Lung (tissue), 17 donors: ENCODE measurements at places on chromosomes 1 and 21. TPM values are rescaled to one million over a fixed set of nuclear protein-coding genes. Genes with fewer than 3 reads are reported as not detected.

GRCh38 chr1:53339736-53340635 lies 12.1 kb upstream of the LRP8 start:
- no peaks in the 10 kb centered on the region for H3K27me3 ChIP-seq
- no peak for DNase-seq
- no peak overlapping the region for H3K27ac ChIP-seq
- H3K4me3 ChIP-seq = no peak overlapping the region
- no peaks in the 10 kb centered on the region for H3K4me1 ChIP-seq

GRCh38 chr1:72777918-72778317 lies 495.6 kb upstream of the NEGR1 start:
- H3K4me1 ChIP-seq = no peaks in the 10 kb centered on the region
- no peaks in the 10 kb centered on the region for H3K27me3 ChIP-seq
- no peak overlapping the region for H3K4me3 ChIP-seq

DNA sequence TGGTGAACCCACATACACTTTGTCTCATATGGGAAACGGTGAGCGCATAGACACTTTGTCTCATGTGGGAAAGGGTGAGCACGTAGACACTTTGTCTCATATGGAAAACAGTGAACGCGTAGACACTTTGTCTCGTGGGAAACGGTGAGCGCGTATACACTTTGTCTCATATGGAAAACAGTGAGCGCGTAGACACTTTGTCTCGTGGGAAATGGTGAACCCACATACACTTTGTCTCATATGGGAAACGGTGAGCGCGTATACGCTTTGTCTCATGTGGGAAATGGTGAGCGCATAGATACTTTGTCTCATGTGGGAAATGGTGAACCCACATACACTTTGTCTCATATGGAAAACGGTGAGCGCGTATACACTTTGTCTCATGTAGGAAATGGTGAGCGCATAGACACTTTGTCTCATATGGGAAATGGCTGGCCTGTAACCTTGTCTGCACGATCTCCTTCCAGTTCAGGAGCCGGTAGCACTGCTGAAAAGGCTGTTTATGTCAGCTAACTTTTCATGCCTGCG lies 50.7 kb upstream of the TRAPPC10 start:
- H3K27me3 ChIP-seq = no peaks in the 10 kb centered on the region
- H3K36me3 ChIP-seq = peaks cover 20% of the 10 kb centered on the region
- DNase-seq = no peak

- H3K27ac ChIP-seq = no peak overlapping the region
- H3K36me3 ChIP-seq = no peaks in the 10 kb centered on the region
- no peak overlapping the region for H3K4me3 ChIP-seq
- no peak for DNase-seq
These were observed 12.0 kb upstream of the KCNH1 start for GRCh38 chr1:211145944-211146343.

DNA sequence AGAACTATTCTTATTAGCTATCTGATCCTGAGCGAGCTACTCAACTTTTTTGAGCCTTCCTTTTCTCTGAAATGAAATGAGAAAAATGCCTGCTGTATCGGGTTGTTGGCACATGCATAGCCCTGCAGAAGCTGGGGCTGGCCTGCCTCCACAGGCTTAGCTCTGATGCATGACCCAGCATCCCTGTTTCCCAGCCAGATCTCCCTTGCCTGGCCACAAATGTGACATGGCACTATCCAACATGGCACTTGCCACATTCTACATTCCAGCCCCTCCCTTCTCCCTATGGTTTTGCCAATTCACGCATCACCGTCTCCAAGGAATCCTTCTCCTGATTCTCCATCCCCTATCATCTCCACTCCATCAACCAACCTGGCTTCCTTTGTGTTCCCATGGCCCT lies 13.8 kb downstream of the RNU5D-1 start:
- no peaks in the 10 kb centered on the region for H3K36me3 ChIP-seq
- peak overlapping the region; percentile 33 for H3K27ac ChIP-seq
- peaks cover 12% of the 10 kb centered on the region for H3K4me1 ChIP-seq

DNA sequence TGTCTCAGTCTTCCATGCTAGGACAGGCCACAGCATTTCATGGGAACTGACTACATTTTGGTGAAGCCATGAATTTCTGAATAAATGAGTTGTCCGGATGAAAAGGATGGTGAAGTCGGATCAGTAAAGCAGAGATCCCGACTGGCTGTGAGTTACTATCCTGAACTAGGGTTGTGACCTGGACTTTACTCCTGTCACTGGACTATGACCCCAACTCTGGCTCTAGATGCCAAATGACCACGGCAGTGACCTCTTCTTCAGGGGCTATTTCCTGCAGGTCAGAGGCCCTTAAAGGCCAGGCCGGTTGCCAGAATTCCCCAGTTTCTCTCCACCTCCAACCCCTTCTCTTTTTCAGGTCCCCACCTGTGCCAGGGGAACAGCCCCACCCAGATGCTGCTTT lies 1.7 kb upstream of the NECTIN4 start:
- H3K4me1 ChIP-seq = no peaks in the 10 kb centered on the region
- no peaks in the 10 kb centered on the region for H3K27me3 ChIP-seq
- H3K36me3 ChIP-seq = no peaks in the 10 kb centered on the region
- no peak for DNase-seq
- H3K27ac ChIP-seq = no peak overlapping the region
- H3K4me3 ChIP-seq = no peak overlapping the region

GRCh38 chr1:104706631-104707147 lies 957.0 kb downstream of the AMY1C start:
- no peaks in the 10 kb centered on the region for H3K27me3 ChIP-seq
- no peak overlapping the region for H3K4me3 ChIP-seq
- DNase-seq = peak; percentile 4
- no peak overlapping the region for H3K27ac ChIP-seq
- no peaks in the 10 kb centered on the region for H3K4me1 ChIP-seq

DNA sequence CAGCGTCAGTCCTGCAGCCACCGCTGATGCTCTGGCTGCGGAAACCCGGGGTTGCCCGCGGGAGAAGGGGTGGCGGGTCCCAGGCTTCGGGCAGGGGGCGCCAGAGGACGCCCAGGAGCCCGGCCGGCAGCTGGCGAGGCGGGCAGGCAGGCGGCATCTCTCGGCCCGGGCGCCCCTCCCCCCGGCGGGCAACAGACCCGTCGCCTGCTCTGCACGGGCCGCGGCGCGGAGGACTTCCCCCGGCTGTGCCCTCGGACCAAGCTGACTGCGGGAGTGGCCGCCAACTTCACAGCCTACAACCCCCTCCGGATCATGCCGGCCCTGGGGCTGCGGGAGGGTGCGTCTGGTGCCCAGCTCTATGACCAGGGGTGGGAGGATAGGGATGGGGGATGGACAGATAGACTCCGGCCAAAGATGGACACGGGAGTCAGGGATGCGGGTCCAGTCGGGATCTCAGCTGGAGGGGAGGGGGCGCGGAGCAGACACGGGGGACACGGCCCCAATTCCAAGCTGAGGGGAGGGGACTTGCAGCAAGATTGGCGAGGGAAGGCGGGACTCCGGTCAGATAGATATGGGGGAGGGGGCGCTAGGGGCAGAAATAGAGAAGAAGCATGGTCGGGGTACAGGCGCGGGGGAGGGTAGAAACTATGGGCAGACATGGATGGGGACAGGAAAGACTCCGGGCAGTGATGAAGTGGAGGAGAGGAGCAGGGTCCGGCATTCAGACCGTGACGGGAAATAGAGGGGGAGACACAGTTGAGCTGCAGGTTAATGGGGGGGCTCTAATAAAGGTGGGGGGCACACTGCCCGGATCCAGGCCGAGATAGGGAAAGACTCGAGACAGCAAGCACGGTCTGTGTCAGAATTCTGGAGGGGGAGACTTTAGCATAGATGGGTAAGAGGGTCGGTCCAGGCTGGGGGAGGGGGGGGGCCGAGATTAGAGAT lies 1.1 kb downstream of the ADGRB2 start:
- no peaks in the 10 kb centered on the region for H3K36me3 ChIP-seq
- DNase-seq = peak; percentile 68
- H3K27ac ChIP-seq = no peak overlapping the region
- peaks cover 26% of the 10 kb centered on the region for H3K27me3 ChIP-seq
- no peak overlapping the region for H3K4me3 ChIP-seq
- peaks cover 32% of the 10 kb centered on the region for H3K4me1 ChIP-seq

DNA sequence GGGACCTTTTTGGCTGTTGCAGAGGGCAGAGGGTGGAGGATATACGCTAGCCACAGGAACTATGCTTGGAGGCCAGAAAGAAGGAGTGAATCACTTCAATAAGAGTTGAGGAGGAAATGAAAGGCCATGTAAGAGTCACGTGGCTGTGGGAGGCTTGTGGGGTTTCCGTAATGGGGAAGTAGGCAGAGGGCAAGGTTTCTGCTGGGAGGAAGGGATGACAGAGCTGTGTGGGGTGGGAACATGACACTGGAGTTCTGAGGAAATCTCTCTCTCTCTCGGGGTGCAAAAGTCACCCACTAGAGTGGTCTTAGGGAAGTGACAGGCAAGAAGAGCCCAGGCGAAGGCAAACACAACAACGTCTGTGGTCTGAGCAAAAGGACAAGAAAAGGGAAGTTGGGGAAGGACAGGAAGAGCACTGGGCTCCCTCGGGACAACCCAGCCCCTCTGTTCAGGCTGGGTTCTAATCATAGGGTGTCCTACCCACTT lies 3.9 kb upstream of the CD1C start:
- H3K27me3 ChIP-seq = no peaks in the 10 kb centered on the region
- no peaks in the 10 kb centered on the region for H3K4me1 ChIP-seq
- no peak overlapping the region for H3K4me3 ChIP-seq
- no peak overlapping the region for H3K27ac ChIP-seq
- DNase-seq = peak; percentile 9

- H3K4me3 ChIP-seq = no peak overlapping the region
- H3K27ac ChIP-seq = no peak overlapping the region
- H3K4me1 ChIP-seq = no peaks in the 10 kb centered on the region
- no peaks in the 10 kb centered on the region for H3K27me3 ChIP-seq
- DNase-seq = no peak
- H3K36me3 ChIP-seq = no peaks in the 10 kb centered on the region
These were observed 69.6 kb downstream of the PGM1 start for GRCh38 chr1:63662841-63663240.

GRCh38 chr1:193458628-193459027 lies 272.2 kb upstream of the B3GALT2 start:
- no peaks in the 10 kb centered on the region for H3K36me3 ChIP-seq
- no peaks in the 10 kb centered on the region for H3K27me3 ChIP-seq
- H3K4me1 ChIP-seq = peaks cover 27% of the 10 kb centered on the region
- H3K4me3 ChIP-seq = no peak overlapping the region

DNA sequence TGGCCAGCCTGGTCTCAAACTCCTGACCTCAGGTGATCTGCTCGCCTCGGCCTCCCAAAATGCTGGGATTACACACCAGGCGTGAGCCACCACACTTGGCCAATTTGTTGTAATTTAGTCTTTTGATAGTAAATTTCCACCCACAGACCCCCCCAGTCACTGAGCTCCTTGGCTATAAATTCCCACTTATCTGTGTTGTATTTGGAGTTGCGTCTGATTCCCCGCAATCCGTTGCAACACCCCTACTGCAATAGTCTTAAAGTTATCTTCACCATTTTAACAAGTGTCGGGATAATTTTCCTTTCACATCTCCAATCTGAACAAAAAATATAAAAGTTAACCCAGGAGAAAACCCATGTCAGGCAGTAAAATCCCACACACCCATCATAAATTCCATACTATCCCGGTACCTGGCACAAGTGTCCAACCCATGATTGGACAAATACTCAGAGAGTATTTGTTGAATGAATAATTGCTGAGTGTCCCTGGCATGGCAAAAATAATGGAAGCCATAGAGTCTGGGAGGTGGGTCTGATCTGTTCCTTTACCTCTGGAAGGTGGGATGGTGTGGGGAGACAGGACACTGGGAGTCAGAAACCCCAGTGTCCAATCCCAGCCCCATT lies 9.3 kb upstream of the CNR2 start:
- no peak overlapping the region for H3K27ac ChIP-seq
- no peak overlapping the region for H3K4me3 ChIP-seq
- DNase-seq = no peak
- H3K36me3 ChIP-seq = no peaks in the 10 kb centered on the region

FCGR3B gene
- 9.9 TPM for total RNA-seq

ARHGEF16 gene
- total RNA-seq = 6.5 TPM

HPDL gene
- 0.80 TPM for total RNA-seq

TLCD4 gene
- 18.7 TPM for total RNA-seq

LRRIQ3 gene
- 1.4 TPM for total RNA-seq
